ENCODE measurements at places on chromosomes 7 and 10.

- peak; percentile 27 for DNase-seq
Measured at GRCh38 chr7:152145853-152146466, 120.5 kb downstream of the GALNT11 start.

GRCh38 chr10:27474741-27475140, 29.4 kb upstream of the RAB18 start:
- no peak for DNase-seq

- no peak for DNase-seq
Measured at GRCh38 chr10:26341701-26342100, 96.4 kb upstream of the APBB1IP start.

DNA sequence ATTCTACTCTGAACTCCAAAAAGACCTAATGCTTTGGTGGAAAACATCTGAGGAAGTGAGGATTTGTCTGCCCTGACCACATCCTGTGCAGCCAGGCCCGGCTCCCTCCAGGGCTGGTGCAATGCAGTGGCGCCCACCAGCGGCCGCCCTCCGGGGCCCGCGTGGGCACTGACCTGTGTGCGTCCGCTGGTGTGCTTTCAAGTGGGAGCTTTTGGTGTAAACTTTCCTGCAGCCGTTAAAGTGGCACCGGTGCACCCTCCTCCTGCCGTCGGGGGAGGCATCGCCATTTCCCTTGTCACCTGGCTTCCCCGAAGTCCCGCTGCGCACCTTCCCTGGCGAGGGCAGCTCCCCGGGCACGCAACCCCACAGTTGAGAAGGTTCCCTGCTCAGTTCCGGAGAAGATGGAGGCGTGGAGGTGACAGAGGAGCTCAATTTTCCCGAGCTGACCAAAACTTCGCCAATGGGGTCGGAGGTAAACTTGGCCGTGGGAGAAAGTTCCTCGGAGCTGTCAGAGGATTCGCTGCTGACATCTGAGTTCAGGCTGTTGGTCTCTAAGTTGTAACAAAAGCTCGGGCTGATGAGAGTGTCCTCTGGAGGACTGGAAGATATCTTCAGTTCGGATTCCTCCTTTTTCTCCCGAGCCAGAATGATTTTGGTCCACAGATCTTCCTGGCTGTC, 3.4 kb downstream of the KLF6 start:
- DNase-seq = no peak

GRCh38 chr7:101896316-101896715, 78.9 kb downstream of the CUX1 start:
- no peak for DNase-seq

GRCh38 chr10:116526219-116526618, 19.5 kb upstream of the PNLIP start:
- no peak for DNase-seq

GRCh38 chr10:99551158-99551557, 18.4 kb downstream of the NKX2-3 start:
- DNase-seq = no peak

DNA sequence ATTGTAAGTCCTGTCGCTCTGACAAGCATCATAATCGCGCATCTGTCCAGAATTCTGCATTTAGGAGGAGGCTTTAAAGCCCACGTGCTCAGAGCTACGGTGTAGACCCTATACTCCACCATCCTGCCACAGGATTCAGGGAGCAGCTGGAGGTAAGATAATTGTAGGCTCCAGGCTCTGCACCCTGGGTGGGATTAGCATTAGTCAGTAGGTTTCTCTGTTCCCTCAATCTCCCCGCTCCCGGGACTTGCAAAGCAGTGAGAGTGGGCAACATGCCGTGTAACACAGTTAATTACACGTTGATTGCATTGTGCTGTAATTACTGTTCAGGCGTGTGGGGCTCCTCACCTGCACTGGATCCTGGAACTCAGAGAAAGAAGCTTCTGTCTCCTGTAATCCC, 89.3 kb upstream of the CUX1 start:
- DNase-seq = no peak

GRCh38 chr7:45984386-45985295, 63.6 kb upstream of the IGFBP3 start:
- no peak for DNase-seq

- no peak for DNase-seq
Measured at GRCh38 chr7:132881317-132881716, 200.6 kb downstream of the CHCHD3 start.

GRCh38 chr10:94059178-94059883, 65.6 kb downstream of the PLCE1 start:
- DNase-seq = no peak

GRCh38 chr7:42210779-42211178, 26.2 kb downstream of the GLI3 start:
- no peak for DNase-seq

GRCh38 chr10:33056828-33057596, 99.0 kb upstream of the ITGB1 start:
- DNase-seq = no peak

DNA sequence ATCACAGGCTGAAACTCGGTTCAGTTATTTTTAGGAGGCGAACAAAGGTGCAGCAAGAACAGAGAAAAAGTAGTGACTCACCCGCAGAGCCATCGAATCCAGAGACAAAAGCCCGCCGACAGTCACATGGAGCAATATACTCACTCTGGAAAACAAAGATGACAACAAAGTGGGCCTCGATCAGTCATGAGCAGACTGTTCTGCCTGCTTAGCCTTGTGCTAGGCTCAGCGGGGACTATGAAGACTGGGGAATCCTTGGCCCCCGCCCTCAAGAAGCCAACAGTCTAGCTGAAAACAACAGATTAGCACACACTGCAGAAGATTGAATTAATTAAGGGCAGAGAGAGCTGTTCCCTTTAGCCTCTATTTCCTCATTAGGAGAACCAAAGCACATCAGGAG, 30.4 kb downstream of the XPNPEP1 start:
- peak; percentile 36 for DNase-seq

- no peak for DNase-seq
Measured at GRCh38 chr7:121599887-121600286, 203.8 kb upstream of the FAM3C start.

DNA sequence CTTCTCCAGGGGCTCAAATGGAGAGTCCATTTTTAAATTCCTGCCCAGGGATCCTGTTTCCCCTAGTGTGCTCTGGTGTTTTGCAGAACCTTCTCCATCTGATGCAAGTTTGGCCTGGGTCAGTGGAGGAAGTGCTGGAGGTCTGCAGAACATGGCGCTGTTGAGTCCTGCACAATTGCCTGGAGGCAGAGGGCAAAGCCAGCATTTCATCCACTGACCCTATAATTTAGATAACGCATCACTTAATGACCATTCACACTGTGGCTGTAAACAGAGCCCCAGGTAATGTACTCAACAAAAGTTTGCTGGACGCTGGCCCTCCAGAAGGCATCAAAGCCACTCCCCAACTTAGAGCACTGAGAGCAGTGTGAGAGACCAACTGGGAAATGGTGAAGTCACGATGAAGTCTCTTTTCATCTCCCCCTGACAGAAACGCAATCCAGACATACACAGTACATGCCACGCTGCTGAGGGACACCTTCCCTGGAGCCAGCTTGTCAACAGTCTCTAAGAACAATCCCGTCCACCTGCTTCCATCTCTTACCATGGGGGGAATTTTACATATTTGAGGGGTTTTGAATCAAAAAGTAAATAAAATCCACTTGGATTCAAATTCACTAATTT, 13.4 kb downstream of the C10orf71 start:
- no peak for DNase-seq

- peak; percentile 12 for DNase-seq
Measured at GRCh38 chr10:373526-374309, 238.5 kb downstream of the ZMYND11 start.

- no peak for DNase-seq
Measured at GRCh38 chr10:86658261-86658741, 4.0 kb downstream of the OPN4 start.

DNA sequence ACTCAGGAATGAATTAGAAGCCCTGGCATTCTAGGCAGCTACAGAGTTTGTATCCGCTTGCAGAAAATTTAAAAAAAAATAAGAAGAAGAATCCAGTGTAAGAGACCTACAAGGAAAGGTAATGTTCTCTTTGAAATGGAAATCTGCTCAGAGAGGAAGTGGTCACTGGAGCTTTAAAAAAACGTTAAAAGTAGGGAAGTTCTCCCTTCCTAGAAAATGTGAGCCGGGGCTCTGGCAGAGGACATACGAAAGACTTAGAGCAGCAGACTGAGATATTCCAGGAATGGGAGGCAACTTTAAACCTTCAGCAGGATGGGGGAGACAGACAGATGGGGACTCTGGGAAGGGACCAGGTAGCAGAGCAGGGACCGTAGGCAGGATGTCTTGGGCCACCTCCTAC, 149.4 kb upstream of the NPS start:
- no peak for DNase-seq

GRCh38 chr7:2819954-2820397, 24.1 kb downstream of the GNA12 start:
- no peak for DNase-seq

GRCh38 chr10:104663076-104663475, 22.0 kb downstream of the SORCS3 start:
- DNase-seq = no peak

DNA sequence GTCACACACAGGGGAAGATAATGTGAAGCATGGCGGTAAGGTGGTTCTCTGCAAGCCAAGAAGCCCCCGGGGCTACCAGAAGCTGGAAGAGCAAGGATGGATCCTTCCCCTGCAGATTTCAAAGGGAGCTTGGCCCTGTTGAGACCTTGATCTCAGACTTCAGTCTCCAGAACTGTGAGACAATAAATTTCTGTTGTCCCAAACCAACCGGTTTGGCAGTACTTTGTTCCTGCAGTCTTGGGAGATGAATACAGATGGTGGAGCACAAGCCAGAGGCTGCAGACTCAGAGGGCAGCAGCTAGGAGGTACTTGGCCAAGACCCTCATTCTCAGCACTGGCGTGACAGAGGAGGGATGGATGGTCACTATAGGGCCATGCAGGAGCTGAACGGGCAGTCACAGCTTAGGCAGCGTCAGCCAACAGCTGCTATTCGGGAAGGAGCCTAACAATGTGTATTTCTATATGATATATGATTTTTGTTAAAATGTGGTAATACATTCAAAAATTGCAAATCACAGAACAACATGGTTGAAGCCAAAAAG, 387.3 kb downstream of the TNS3 start:
- DNase-seq = no peak

DNA sequence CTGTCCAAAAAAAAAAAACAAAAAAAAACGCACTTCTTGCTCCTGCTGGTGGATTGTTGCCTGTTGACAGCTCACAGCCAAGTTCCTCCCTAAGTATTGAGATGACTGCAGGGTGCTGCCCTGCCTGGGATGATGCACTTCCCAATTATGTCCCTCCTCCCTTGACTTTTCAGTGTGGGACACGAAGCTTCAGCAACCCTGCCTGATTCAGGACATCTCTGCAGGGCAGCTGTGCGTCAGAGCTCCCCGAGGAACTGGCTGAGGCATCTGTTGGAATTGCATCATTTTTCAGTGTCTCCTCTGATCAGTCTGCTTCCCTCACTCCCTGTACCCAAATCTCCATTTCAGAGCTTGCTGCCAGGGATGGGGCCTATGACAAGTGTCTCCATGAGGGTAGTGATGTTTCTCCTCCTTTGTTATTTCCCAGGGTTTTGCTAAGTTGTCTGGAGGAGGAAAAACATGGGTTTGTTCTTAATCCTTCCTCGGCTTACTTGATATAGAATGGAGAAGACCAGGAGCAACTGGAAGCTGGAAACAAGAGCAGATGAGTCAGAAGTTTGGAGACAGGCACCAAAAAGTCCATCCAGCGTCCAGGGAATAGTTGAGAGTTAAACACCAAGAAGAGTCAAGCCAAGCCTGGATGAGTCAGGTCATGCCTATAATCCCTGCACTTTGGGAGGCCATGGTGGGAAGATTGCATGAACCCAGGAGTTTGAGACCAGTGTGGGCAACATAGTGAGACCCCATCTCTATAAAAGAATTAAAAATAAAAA, 355.1 kb downstream of the GALNT17 start:
- no peak for DNase-seq

DNA sequence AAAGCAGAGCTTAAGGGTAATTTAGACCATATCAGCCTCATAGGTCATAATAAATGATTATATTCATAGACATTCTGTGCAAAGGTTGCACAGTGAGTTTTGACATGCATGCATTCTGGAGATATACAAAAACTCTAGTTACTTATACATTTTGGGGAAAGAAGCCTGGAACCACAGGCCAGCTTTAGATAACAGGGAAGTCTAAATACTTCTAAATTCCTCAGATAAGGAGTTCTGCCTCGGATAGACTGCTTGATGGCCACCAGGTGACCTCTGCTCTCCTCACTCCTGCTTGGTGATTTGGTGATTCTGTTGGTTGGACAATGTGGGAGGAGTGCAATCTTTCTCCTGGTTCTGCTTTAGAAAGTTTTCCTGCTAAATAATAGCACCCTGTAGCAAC, 77.9 kb downstream of the SGMS1 start:
- no peak for DNase-seq

DNA sequence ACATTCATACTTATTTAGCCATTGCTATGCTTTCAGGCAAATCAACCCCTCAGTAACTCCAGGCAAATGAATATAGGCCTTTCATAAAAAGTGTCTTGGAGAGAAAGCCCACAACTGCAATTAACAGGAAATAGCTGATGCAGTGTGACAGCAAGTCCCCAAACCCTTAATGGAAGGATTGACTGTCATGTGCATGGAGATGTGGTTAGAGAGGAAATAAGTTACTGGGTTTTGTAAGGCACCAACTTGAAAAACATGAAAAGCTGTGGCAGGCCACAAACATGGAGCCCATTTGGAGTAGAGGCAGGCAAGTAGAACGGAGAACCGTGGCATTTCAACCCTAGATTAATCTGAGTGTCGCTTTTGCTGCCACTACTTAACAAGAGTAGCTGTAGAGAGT, 549.4 kb upstream of the C7orf33 start:
- no peak for DNase-seq

GRCh38 chr10:112738606-112739591, 211.1 kb upstream of the TCF7L2 start:
- peak; percentile 38 for DNase-seq

DNA sequence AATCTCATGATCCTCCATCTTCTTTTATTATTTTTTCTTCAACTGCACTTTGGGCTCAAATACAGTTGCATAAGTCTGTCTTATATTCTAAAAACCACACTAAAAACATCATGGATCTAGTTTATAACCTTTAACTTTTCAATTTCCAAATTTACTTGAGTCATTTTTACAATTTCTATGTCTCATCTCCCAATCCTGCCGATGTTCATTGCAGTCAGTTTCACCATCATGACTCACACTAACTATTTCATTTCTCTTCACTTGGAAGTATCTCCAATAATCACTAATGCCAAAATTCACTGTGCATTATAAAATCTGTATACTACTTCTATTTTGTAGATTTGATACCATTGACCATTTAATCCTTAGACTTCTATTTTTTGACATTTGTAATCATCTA, 806.9 kb upstream of the SORCS1 start:
- no peak for DNase-seq

DNA sequence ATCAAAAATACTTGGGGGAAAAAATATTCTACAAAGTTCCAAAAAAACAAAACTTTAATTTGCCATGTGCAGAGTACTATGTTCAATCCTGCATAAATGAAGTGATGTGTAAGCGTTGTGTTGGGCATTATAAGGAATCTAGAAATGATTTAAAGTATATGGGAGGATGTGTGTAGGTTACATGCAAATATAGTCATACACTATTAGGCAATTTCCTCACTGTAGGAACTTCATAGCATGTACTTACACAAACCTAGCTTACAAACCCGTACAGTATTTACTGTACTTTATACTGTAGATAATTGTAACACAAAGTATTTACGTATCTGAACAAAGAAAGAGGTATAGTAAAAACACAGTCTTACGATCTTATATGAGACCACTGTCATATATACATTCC, 72.3 kb downstream of the NRBF2 start:
- DNase-seq = no peak

GRCh38 chr7:44565795-44566559, 7.7 kb downstream of the DDX56 start:
- no peak for DNase-seq
